ENCODE measurements at places on chromosomes 5 and 9.

GRCh38 chr5:171848006-171848405 lies 62.4 kb downstream of the SMIM23 start:
- no peak for DNase-seq

DNA sequence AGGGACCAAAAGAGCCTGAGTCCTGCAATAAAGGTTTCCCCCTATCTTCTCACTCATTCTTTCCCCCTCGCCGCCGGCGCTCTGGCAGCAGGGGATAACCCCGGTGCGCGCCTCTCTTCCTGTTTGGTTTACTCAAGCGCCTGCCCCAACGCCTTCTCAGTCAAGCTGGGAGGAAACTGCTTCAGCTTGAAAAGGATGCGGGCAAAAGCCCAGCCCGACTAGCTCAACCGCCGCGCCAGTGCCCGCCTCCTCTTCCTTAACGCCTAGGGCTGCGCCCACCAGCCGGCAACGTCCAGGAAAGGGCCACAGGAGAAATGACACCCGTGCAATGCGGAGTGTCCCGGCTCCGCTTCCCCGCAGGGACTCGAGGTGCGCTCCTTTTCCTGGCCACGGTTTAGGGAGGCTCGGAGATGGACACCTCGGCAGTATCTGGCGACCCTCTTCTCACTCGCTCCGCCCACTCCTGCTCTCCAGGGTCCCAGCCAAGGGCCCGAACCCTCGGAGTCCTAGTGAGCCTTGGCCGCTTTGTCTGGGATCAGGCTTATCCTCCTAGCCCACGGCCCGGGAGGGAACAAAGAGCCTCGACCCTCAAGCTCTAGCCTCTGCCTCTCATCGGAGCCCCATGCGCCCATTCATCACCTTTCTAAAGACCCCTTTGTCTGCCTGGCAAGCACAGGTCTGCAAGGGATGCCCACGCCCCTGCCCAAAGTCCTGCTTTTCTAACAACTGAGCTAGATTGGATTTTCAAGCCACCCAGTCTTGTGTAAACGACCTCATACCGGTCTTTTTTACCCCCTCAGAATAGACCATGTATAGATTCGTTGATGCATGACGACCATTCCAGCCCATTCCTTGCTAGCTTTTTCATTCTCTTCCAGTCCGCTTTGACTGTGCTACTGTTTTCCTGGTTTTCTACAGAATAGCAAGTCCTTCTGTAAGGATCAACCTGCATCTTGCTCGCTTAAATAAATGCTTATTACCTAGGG lies 2.0 kb downstream of the ST8SIA4 start:
- peak; percentile 80 for DNase-seq

DNA sequence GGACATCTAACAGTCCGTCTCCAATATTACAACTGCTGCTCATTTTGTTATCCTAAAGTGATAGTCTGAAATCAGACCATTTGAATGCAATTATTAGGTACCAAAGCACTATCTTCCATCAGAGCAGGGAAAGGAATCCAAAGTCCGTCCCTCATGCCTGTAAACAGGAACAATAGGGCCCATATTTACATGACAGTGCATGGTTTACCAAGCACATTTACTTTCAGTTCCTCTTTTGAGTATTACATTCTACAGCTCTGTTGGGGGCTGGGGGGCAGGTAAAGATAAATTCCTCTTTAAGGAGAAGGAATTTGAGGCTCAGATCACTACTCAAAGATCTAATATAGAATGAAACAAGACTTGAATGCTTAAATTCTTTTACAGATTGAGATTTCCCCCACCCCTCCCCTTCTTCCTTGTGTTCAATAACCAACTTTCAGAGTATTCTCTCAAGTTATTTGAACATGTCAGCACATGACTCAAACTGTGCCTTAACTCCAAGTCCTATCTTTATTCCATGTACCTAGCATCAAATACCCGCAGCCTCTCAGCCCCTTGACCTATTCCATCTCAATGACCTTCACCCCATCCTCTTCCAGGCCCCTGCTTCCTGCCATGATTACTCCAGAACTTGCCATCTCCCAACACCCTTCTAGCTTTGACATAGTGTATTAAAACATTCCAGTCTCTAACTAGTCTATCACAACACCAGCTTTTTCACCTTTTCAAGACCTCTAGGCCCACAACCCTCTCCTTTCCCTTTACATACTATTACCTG lies 71.0 kb downstream of the BRINP1 start:
- no peak for DNase-seq

- DNase-seq: no peak
Observed at GRCh38 chr9:37295796-37296195, 126.7 kb upstream of the GRHPR start.

- no peak for DNase-seq
Observed at GRCh38 chr9:36169708-36170107, 520 bp downstream of the CCIN start.

GRCh38 chr5:170132269-170132975 lies 26.7 kb downstream of the FOXI1 start:
- DNase-seq: no peak

GRCh38 chr9:73573235-73573634 lies 421.6 kb downstream of the ANXA1 start:
- DNase-seq: no peak

GRCh38 chr9:21080793-21081192 lies 3.1 kb upstream of the IFNB1 start:
- no peak for DNase-seq

- no peak for DNase-seq
Observed at GRCh38 chr9:71814226-71814625, 45.9 kb upstream of the CEMIP2 start.

GRCh38 chr5:128199104-128199503 lies 115.5 kb downstream of the SLC12A2 start:
- no peak for DNase-seq

DNA sequence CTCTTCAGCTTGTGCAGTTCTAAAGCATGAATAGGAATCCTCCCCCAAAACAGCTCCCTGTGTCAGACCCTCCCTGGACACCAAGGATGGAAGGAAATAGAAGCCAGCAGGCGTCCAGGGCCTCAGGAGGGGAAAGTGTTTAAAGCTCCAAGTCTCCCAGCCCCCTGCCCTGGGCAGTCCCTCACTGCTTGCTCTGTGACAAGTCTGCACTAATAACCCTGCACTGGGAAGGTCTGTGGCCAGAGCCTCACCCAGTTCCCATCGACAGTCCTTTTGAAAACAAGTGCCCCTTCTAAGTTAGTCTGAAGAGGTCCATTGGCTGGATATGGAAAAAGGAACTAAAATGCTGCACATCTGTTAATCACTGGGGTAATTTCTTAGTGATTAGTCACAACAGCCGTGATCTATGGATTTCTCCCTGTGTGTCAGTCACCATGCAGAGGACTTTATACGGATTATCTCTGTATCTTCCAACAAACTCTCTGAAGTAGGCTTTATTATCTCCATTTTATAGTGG lies 195.3 kb downstream of the FBXL7 start:
- DNase-seq: no peak

DNA sequence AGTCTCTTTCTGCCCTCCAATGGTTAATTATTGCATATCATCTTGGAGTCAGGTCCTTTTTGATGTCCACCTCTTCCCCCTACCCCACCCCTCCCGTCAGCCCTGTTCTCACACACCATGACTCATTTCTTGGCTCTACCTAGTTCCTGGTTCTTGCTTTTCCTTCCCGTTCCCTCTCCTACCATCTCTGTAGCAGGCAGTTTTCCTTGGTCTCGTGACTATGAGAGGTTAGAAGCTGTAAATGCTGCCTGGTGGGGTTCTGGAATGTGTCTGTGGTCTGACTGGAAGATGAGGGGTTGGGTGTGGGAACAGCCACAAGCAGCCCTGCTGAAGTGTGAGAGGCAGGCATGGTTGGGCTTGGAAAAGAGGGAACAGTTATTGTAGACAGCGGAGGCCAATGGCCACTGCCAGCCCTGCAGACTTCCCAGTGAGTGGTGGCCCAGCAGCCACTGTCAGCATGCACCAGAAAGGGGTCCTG lies 18.2 kb downstream of the SLC22A5 start:
- DNase-seq: no peak

GRCh38 chr5:174601946-174602345 lies 122.4 kb upstream of the MSX2 start:
- DNase-seq: no peak

- DNase-seq: no peak
Observed at GRCh38 chr5:2750026-2750757, 1.3 kb downstream of the IRX2 start.

- no peak for DNase-seq
Observed at GRCh38 chr5:72387985-72388384, 67.8 kb downstream of the PTCD2 start.

- DNase-seq: no peak
Observed at GRCh38 chr5:90644132-90644531, 85.5 kb downstream of the ADGRV1 start.

DNA sequence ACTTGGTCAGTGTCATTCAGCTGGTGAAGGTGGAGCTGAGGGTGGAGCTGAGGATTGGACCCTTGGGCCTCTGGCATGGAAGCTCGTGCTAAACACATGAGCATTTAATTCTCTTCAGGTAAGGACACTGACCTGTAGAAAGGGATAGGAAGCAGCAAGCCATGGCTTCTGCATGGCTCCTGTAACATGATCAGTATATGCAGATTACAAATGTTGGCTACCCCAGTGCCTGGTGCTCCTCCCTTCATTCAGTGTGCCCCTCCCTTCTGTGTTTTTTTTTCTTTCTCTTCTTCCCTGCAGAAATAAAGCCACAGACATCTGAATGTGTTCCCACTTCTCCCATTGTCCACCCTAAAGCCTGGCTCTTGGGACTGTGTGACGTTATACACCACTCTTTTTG lies 52.9 kb downstream of the ARHGAP26 start:
- DNase-seq: no peak

DNA sequence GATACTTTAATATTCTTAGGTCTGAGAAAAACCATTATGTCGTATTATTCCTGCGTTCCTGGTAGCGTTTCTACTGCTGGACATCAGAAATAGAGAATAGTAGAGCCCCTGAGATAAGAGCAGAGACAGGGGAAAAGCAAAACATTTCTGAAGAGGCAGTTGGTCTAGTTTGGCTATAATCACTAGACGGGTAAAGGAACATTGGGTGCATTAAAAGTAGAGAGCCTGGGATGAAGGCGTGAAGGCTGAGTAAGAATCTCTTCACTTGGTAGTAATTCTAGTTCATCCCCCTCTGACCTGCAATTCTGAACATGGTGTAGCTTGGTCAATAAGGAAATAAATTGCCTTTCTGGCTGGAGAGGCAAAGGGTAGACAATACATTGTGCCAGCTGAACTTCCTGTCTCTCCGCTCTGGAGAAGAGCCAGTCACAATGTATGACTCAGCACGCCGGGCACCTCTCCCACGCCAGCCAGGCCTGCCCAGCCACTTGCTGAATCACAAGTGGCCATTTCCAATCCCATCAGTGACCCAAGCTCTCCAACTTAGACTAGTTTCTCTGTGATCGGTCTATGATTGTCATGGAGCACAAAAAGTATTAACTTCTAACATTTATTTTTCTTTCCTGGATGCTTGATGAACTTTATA lies 75.4 kb downstream of the STK32A start:
- DNase-seq: no peak

GRCh38 chr9:98484162-98484561 lies 224.6 kb downstream of the GABBR2 start:
- DNase-seq: no peak

DNA sequence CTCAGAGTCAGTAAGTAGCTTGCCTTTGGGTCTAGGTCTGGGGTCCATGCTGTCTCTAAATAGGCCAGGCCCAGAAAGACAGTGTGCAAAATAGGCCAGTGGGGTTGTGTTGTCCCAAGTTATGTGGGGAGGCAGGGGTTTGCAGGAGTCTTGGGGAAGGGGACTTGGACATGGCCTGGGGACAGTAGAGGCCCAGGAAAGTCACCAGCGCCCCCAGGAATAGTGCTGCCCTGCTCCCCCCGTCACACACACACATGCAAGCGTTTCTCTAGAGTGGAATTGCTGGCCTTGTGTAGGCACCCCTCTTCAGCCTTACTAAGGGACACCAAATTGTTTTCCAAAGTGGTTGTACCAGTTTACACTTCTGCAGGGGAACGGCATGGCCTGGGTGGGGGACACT lies 227.5 kb downstream of the PBX3 start:
- no peak for DNase-seq

DNA sequence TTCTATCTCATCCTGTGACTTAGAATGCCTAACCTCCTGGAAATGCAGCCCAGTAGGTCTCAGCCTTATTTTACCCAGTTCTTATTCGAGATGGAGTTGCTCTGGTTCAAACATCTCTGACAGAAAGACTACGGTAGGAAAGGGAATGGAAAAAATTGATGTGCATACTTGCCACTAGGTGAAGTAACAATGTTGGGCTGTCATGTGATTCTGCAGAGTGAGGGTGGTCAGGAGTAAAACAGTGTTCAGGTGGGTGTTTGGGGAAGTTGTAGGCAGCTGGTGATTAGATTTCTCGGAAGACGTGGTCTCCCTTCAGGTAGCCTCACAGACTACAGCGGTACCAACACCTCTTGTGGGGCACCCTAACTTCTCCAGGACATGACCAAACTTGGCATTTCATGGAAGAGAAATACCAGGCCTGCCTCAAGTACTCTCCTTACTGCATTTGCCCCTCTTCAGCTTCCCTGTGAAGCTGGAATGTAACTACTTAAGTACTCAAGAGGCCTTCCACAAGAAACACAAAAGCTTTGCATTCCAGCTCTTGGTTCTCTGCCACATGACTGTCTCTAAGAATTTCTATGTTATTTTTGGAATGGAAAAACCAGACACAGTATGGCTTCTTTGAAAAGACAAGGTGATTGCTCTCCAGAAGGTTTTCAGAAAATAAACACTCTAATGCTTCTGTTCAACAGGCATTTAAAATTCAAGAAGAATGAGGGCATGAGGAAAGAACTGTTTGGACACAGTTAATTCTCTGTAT lies 17.4 kb upstream of the ENTREP1 start:
- DNase-seq: no peak

DNA sequence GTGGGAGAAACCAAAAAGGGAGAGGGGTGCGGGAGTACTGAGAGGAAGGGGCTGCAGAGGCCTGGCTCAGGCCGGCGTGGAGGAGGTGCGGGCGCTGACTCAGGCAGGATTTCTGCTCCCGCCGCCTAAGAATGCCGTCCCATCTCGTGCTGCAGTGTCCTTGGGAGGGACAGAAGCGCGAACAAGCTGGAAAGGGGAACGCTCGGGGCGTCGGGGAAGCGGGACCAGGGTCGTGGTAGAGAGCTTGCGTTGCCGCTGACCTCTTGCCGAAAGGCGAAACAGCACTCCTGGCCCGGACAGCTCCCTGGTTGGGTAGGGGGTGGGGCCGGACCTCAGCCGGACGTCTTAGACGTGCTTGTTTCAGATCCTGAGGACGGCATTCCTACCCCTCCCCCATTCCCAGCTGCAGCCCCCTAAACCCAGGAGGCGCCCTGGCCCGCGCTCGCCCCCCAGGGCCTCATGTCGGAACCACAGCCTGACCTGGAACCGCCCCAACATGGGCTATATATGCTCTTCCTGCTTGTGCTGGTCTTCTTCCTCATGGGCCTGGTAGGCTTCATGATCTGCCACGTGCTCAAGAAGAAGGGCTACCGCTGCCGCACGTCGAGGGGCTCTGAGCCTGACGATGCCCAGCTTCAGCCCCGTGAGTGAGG lies 1.1 kb downstream of the RELL2 start:
- DNase-seq: no peak

DNA sequence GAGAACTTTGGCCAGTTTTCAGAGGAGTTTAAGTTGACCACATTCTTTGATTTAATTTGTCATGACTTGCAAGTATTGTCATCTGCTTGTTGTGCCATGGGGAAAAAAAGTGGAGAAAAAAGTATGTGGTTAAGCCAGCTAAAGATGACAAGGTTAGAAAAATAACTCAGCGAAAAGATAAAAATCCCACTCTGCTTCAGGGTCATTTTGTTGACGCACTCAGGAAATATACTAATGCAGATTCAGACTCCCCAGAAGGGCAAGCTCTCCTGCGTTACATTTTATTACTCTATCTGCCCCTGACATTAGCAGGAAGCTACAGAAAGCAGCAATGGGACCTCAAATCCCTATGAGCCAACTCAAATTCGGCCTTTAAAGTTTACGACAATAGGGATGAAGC lies 27.6 kb upstream of the TESK1 start:
- DNase-seq: no peak

All from activated CD8-positive, alpha-beta memory T cell treated with anti-CD3 and anti-CD28 coated beads for 1 hour (primary cell).